ENCODE measurements at places on chromosomes 6 and 20. TPM values are rescaled to one million over a fixed set of nuclear protein-coding genes. Genes with fewer than 3 reads are reported as not detected.

Gene BNIP5
- not detected for total RNA-seq

Gene GTSF1L
- total RNA-seq = not detected

Gene ENPP4
- 2.6 TPM for total RNA-seq

Gene PTPRK
- 38.9 TPM for total RNA-seq

Gene ULBP1
- total RNA-seq = not detected

Gene C6orf58
- not detected for total RNA-seq

Gene DPPA5
- total RNA-seq = not detected

Gene PHACTR1
- total RNA-seq = 0.08 TPM

Gene PGC
- total RNA-seq = not detected

Gene LCA5
- total RNA-seq = 2.1 TPM

Gene COL12A1
- total RNA-seq = 72.5 TPM
